ENCODE measurements at places on chromosomes 5 and 9. TPM values are rescaled to one million over a fixed set of nuclear protein-coding genes. Genes with fewer than 3 reads are reported as not detected.

TOR2A gene
- 21.5 TPM for total RNA-seq

GPR150 gene
- not detected for total RNA-seq

GADD45G gene
- total RNA-seq: 10.9 TPM

ANKDD1B gene
- total RNA-seq: 0.93 TPM

PLGRKT gene
- total RNA-seq: 25.9 TPM

RASGEF1C gene
- total RNA-seq: 0.36 TPM

CNOT8 gene
- 51.5 TPM for total RNA-seq

DDX4 gene
- not detected for total RNA-seq

COL23A1 gene
- 15.5 TPM for total RNA-seq
